AG10803 (cell line): ENCODE measurements at places on chromosomes 11 and 22.

- peak; percentile 60 for DNase-seq
These were observed 127.7 kb downstream of the MAML2 start for GRCh38 chr11:96215110-96215782.

- DNase-seq: no peak
These were observed 27.7 kb upstream of the PARVB start for GRCh38 chr22:43996170-43996980.

DNA sequence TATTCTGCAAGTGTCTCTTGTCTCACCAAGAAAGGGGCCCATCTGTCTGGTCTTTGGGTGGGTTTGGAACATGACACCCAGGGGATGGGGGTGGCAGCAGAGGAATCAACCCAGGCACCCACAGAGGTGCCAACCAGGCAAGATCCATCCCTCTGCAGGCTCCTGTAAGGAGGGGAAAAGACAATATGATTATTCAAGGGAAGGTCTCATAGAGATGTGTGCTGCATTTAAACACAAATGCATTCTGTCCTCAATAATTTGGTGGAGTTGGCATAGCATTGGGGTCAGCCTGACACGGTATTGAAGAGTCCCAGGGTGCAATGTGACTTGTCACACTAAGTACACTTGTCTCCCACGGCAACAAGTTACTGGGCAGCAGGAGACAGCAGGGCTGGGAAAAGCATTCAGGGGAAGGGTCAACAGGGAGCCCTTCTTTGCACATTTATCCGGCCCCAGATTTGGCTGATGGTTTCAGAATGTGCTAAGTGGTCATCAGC, 33.1 kb upstream of the SPON1 start:
- DNase-seq: no peak

- no peak for DNase-seq
These were observed 57.8 kb downstream of the OTOG start for GRCh38 chr11:17604915-17605233.

DNA sequence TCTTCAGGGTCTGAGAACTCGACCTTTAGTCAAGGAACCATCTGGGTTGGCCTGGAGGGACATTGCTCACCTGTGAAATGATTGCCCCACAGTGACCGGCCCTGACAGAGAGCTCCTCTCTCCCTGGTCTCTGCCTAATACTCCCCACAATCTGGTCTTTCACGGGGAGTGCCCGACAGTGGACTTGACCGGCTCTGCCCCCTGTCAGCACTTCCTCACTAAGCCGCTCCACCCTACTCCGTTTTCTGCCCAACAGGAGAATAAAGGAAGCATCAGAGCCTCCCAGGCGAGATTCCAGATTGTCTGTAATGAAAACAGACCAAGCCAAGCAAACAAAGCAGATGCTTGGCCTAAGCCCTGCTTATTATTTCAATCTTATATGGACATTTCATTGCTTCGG, 87.8 kb downstream of the FBXO7 start:
- DNase-seq: peak; percentile 25

GRCh38 chr22:25840891-25841290, 98.9 kb downstream of the MYO18B start:
- DNase-seq: no peak

- DNase-seq: no peak
These were observed 10.6 kb downstream of the LTBP3 start for GRCh38 chr11:65547446-65548125.

DNA sequence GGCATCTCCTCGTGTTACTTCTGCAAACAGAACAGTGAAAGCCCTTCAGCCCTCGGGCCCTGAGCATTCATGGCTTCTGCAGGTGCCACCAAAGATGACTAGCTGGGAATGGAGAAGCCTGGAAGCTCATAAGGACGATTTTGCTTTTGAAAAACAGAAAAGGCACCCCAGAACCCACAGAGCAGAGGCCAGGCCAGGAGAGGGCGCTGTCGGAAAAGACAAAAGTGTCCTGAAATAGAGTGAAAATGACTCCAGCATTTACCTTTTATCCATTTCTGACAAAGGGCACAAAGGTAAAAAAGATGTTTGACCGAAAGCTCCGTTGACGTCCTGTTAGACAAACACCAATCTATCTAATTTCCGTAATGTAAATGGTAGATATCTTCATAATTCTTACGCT, 37.6 kb downstream of the ZNF195 start:
- peak; percentile 8 for DNase-seq

- DNase-seq: no peak
These were observed 91.9 kb upstream of the SOX6 start for GRCh38 chr11:16448123-16448717.

GRCh38 chr11:47109051-47109726, 67.5 kb downstream of the ARFGAP2 start:
- peak; percentile 24 for DNase-seq

DNA sequence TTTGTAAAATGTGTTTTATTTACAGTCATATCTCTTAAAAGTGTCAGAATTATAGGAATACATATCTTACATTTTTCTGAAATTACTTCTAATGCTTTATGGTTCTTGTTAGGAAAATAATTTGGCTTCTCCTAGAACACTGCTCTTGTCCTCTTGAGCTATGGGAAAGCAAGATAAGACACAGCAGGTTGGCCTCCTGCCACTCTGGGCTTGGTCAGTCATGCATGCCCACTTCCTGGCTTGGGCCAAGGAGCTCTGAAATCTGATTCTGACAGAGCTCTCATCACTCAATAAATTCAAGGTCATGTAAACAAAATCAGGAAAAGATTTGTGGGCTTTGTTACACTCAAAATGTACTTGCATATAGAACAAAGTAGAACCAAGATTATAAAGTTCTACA, 1036.0 kb downstream of the OPCML start:
- peak; percentile 62 for DNase-seq

- DNase-seq: peak; percentile 99
These were observed 548.0 kb downstream of the ETS1 start for GRCh38 chr11:128039140-128040021.

- no peak for DNase-seq
These were observed 1384.0 kb downstream of the BRD1 start for GRCh38 chr22:48443680-48444079.

DNA sequence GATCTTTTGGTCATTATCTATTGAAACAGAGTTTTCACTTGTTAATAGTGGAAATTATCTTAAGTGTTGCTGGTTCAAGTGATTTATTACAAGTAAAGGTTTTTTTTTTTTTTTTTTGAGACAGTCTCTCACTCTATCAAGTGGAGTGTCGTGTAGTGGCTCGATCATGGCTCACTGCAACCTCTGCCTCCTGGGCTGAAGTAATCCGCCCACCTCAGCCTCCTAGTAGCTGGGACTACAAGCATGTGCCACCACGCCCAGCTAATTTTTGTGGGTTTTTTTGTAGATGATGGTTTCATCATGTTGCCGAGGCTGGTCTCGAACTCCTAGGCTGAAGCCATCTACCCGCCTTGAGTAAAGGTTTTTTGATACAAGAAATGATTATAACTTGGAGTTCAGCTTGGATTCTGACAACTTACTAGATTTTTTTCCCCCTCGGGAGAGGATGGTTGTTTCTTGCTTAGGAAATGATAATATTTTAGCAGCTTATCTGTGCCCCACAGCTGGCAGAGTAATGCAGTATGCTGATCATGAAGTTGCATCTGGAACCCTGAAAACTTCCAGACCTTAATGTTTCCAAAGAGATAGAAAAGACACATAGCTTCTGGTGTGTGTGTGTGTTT, 68.9 kb downstream of the MTMR3 start:
- peak; percentile 16 for DNase-seq

GRCh38 chr22:30196880-30197336, 49.7 kb downstream of the LIF start:
- DNase-seq: no peak

- no peak for DNase-seq
These were observed 8.4 kb downstream of the APOBEC3A start for GRCh38 chr22:38965614-38966379.

DNA sequence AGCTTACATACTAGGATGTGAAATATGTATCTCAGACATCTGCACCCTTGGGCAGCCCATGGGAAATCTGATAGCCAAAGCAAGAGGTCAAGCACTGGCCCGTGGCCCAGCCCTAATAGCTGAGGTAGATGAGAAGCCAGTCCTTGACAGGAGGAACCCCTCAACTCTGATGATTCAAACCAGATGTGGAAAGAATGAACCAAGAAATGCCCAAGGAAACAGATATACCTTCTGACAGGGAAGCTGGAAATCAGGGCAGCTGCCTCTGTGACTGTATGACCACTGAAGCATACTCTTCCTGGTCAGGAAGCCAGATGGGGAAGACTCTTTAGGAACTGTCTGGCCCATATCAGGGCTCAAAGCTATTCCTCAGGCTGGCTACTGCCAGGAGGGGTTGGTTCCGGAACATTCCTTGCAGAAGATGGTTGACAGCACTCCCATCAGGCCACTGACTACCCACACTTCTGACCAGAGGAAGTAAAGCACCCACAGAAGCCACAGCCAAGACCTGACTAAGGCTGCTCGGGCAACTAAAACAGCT, 124.2 kb downstream of the SWAP70 start:
- peak; percentile 100 for DNase-seq

GRCh38 chr11:2667940-2668339, 31.9 kb downstream of the KCNQ1OT1 start:
- no peak for DNase-seq

GRCh38 chr11:83159902-83160865, 3.3 kb downstream of the PCF11 start:
- peak; percentile 52 for DNase-seq

DNA sequence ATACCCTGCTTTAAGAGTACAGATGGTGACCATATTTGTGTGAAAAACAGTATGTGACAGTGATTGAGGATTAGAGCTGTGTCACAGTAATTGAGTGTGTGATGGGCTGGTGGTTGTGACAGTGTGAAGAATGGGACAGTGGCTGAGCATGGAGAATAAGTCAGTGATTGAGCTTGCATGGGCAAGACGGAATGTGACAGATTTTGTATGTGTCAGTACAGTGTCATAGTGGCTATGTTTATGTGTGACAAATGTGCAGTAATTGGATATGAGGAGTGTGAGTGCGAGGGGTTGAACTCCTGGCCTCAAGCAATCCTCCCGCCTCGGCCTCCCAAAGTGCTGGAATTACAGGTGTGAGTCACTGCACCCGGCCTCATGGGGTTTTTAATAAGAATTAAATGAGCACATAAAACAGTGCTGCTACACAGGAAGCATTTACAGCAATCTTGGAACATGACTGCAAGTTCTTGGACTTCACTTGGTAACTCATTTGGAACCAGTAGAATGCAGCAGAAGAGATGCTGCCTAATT, 583 bp upstream of the RRAS2 start:
- peak; percentile 55 for DNase-seq

GRCh38 chr11:44263738-44264437, 46.1 kb downstream of the ALX4 start:
- no peak for DNase-seq

DNA sequence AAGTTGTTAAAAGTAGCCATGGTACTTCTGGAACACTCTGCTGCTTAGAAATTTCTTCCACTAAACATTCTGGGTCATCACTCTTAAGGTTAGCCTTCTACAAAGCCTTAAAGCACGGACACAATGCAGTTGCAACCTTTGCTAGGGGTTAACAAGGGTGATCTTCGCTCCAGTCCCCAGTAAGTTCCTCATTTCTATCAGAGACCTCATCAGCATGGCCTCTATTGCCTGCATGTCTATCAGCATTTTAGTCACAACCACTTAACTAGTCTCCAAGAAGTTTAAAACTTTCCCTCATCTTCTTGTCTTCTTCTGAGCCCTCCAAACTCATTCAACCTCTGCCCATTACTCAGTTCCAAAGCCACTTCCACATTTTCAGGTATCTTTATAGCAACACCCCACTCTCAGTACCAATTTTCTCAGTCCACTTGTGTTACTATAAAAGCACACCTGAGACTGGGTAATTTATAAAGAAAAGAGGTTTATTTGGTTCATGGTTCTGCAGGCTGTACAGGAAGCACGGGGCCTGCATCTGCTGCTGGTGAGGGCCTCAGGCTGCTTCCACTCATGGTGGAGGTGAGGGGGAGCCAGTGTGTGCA, 48.7 kb upstream of the TH start:
- no peak for DNase-seq

DNA sequence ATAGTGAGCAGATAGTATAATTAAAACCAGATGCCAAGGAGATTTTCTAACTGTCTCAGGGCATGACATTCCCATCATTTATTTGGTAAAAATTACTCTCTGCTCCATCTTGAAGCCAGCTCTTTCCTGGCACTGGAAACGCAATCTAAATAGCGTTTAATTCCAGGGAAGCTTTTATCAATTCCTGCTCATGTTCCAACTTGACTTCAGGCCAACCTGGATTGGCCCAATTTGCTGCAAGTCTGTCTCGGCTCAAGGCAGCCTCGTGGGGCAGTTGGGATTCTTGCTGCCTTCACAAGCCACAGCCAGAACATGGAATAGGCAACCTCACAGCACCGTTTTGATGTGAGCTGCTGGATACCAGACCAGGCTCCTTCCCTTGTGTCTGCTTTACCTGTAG, 1255.9 kb downstream of the TBC1D22A start:
- no peak for DNase-seq

DNA sequence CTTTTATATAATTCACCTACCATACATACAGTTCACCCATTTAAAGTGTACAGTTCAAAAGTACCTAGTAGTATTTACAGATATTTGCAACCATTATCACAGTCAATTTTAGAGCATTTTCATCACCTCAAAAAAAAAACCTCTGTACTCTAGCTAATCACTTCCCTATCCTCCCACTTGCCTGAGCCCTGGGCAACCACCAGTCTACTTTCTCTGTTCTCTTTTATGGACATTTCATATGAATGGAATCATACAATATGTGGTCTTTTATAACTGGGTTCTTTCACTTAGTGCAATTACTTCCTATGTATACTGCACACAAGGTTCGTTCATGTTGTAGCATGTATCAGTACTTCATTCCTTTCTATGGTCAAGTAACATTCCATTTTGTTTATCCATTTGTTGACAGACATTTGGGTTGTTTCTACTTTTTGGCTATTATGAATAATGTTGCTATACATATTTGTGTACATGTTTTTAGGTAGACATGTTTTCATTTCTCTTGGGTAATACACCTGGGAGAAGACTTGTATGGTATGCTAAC, 17.8 kb upstream of the NEU3 start:
- no peak for DNase-seq

GRCh38 chr11:115929618-115930129, 425.5 kb upstream of the CADM1 start:
- DNase-seq: no peak

- DNase-seq: peak; percentile 88
These were observed 34.4 kb upstream of the SUSD2 start for GRCh38 chr22:24146791-24147353.

DNA sequence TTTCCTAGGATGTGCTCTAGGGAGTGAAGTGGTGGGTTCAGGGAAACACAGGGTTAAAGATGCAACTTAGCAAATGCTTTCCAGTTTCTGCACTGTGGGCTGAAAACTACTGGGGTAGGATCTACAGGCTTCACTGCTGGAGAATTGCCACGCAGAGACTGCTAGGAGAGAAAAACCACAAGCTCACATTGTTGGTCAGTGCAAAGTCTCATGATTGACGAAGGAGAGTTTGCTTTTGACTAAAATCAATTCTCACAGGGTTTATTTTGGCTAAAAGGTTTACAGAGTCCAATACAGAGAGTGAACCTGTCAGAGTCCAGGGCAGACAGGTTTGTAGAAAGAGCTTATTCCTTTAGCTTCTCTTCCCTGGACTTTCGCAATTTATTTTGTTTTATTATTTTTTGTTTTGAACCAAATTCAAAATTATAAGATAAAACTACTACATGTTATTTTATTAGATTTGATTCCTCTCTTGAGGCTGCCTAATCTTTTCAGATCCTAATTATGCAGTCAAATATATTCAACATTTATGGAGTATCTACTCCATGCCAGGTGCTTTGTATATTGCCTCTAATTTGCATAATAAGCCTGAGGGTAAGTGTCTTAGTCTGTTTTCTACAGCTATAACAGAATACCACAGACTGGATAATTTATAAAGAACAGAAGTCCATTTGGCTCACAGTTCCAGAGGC, 64.7 kb downstream of the MTNR1B start:
- peak; percentile 4 for DNase-seq

GRCh38 chr11:122895563-122895962, 13.0 kb downstream of the JHY start:
- no peak for DNase-seq
